ENCODE measurements at places on chromosomes 6 and 20.

DNA sequence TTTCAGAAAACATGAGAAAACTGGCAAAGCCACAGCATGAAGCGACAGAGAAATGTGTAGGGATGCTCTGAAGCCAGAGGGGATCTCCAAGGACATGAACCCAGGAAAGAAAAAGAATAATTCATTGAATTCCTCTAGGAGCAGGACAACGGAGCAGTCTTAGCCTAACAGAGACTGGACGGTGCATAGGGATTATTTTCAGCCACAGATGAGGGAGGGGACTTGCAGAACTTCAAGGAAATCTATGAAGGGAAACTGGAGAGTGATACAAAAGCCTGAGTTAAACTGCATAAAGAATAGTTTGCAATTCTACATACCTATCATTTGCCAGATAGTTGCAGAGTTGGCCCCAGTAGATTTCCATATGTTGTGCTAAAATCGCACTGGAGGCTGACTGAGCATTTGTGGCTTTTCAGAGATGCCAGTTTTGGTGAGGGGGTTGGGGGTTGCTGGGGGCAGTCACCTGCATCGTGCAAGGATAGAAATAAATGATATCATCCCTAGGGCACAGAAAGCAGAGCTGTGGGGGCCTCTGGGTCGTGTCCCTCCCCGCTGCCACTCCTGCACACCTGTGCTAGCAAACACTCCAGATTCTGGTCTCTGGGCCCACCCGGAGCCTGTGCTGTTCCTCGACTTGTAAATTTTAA lies 443.2 kb upstream of the JARID2 start:
- no peak for DNase-seq

GRCh38 chr6:162343936-162344645 lies 383.5 kb downstream of the PRKN start:
- DNase-seq, result no peak

- no peak for DNase-seq
Observed at GRCh38 chr6:142294679-142295078, 7.1 kb upstream of the ADGRG6 start.

DNA sequence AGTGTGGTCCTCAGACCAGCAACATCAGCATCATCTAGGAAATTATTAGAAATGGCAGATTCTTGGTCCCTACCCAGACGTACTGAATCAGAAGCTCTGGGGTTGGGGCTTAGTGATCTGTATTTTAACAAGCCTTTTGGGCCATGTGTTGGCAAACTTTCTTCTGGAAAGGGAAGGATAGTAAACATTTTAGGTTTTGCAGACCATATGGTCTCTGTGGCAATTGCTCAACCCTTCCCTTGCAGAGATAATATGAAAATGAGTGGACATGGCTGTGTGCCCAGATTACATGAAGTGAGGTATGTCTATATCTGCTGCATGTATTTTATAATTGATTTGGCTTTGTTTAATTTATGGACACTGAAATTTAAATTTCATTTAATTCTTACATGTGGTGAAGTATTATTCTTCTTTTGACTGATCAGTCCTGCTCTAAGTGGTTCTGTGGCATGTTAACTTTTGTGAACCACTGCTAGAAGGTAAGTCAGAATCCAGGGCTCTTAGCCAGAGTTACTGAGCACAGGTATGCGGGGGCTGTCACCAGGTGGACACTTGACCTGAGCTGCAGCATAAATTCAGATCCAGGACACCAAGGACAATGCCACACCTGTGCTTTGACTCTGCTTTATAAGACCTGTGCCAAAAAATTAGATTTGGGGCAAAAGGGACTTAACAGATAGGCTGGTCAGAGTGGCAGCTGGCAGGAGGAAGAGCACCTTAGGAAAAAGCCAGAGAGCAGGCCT lies 43.2 kb downstream of the LY86 start:
- DNase-seq, result no peak

DNA sequence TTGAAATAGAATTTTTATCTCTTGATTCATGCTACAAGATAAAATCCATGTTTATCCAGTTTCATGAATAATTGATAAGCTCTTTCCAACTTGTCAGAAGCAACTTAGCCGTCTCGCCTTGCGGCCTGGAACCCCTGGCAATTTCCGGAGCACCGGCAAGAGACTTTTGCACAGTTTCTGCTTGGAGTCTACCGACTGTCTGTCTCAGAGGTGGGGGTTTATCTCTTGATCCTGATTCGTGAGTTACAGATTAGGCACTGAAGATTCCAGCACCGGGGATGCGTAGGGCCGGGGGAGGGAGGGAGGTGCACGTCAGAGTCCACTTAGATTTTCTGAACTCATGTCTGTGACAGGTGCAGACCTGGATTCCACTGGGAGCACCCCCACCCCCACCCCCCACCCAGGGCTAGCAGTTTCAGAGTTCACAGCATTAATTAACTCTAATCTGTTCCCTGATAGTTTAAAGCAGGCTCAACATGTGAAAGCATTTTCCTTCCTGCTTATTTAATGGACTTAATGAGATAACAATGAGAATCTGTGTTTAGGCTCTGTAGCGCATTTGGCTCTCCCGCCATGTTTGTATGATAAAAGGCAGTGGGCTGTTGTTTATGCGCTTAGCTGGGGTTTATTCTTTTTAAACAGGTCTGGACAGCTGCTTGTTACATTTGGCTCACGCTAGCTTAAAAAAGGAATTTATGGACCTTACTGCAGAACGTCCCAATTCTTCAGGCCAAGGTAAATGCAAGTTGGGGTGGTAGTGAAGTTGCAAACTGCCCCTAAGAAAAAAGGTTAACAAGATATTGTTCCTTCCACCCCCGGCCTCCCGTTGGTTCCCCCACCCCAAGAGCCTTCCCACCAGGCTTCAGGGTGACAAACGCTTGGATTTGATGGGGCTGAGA lies 8.1 kb upstream of the APCDD1L start:
- DNase-seq, result no peak

DNA sequence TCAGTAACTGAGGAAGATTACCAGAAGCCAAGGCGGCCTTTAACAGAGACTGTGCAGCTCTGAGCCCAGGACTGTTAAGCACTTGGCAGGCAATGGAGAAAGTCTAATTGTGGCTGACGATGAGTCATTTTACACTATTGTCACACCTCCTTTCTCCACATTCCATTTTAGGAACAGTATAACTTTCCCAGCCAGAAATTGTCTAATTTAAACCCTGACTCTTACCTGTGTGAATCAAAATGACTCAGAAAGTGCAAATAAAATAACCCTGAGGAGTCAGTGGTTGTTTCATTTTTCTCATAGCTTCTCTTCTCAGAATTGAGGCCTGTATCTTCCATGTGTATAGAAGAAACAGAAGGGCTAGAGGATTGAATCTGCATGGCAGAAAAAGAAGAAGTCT lies 40.0 kb upstream of the OPN5 start:
- DNase-seq, result no peak

DNA sequence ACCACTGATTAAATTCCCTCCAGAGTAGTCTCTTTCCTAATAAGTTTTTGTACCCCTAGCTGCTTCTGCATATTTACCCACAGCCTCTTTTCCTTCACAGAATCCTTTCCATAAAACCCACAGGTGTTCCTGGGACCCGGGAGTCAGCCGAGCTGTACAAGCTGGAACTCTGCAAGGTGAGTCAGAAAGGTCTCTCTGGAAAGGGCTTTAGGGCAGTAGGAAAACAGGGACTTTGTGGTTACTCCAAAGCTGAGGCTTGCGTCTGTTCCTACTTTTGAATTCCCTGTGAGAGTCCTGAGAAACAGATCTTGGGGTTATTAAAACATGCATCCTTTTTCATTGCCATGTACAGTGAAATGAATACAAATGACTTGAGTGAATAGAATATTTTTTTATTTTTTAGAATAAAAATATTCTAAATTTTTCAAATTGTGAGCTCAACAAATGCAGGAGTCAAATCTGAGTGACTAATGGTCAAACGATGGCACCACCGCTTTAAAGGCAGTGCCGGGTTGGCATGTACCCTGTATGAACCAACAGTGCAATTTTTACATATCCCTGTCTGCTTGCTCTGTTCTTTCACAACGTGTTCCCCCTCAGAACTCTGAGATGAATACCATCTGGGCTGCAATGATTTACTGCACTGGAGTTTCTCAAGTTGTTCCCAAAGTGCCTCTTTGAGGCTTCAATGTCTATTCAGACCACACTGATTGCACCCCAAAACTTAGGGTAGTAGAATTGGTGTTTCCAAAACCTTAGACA lies 78.4 kb downstream of the GFRAL start:
- no peak for DNase-seq

- DNase-seq, result no peak
Observed at GRCh38 chr20:2037296-2037914, 43.5 kb upstream of the PDYN start.

- no peak for DNase-seq
Observed at GRCh38 chr20:4880051-4880450, 121.3 kb downstream of the SLC23A2 start.

GRCh38 chr6:7121700-7122241 lies 14.0 kb downstream of the RREB1 start:
- DNase-seq, result no peak

DNA sequence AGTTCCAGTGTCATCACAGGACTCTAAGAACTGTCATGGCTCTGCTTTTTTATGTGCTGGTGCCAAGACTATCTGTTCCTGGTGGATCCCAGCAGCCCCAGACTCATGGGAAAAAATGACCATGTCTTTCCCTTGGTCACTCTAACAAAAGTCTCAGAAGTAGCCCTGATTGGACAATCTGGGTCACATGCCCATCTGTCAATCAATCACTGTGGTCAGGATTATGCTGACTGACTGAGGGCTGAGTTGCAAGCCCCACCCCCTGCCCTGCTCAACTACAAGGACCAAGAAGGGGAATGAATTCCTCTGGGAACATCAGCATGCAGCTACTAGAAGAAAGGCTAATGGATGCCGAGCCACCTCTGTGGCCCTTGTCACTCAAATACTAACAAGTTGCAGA lies 91.6 kb downstream of the EDN3 start:
- DNase-seq, result no peak

DNA sequence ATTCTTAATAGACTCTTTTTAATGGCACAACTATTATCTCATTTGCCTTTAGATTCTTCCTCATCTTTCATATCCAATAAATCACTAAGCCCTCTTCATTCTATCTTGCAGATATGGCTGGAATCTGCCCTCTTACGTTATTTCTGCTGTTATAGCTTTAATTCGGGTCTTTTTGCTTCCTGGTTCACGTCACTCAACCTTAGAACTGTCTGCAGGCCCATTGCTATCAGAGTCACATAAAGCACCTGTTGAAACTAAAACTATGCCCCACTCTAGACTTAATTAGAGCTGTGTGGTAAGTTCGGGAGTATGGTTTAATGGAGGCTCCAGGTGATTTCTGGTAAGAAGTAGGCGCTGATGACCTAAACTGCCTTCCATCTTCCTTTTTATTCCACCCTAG lies 988 bp downstream of the QRSL1 start:
- no peak for DNase-seq

GRCh38 chr6:2973676-2974075 lies 2.3 kb upstream of the SERPINB6 start:
- DNase-seq, result no peak

DNA sequence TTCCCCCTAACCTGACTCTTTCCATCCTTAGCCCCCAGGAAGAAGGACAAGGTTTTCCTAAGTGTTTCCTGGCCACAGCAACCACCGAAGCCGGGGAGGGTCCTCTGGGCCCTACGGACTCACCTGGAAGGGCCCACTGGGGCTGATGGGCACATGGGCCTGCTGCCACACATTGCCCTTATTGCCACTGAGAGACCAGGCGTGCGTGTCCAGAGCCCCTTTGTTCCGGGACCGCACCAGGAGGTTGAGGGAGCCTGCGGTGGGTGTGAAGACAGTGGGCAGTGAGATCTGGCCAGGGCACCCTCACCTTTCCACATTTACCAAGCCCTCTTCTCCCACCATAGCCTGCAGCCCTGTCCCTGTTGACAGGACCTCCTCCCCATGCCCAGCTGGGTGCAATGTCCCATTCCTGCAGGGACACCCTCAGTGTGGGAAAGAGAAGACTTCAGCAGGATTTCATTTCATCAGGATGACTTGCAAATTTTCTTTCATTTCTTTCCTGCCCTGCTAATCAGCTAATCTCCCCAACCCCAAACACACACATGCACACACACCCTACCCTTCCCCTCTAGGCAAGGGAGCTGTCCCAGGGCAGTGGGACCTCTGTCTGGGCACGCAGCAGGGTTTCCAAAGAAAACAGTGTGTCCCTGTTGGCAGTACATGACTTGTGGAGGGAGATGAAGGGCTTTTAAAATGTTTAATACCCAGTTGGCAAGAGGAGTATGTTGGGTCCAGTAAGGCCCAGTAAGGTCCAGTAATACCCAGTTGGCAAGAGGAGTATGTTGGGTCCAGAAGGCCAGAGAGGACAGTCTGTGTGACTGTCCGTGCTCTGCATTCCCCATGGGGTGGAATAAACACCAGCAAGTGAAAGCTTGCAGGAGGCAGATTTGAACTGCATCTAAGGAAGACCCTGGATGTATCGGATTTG lies 59.0 kb downstream of the MDGA1 start:
- DNase-seq, result no peak

GRCh38 chr20:24523661-24524060 lies 54.2 kb downstream of the SYNDIG1 start:
- DNase-seq, result no peak

- no peak for DNase-seq
Observed at GRCh38 chr6:94227741-94228140, 808.4 kb upstream of the EPHA7 start.

- no peak for DNase-seq
Observed at GRCh38 chr6:36095497-36096391, 34.6 kb upstream of the MAPK13 start.

DNA sequence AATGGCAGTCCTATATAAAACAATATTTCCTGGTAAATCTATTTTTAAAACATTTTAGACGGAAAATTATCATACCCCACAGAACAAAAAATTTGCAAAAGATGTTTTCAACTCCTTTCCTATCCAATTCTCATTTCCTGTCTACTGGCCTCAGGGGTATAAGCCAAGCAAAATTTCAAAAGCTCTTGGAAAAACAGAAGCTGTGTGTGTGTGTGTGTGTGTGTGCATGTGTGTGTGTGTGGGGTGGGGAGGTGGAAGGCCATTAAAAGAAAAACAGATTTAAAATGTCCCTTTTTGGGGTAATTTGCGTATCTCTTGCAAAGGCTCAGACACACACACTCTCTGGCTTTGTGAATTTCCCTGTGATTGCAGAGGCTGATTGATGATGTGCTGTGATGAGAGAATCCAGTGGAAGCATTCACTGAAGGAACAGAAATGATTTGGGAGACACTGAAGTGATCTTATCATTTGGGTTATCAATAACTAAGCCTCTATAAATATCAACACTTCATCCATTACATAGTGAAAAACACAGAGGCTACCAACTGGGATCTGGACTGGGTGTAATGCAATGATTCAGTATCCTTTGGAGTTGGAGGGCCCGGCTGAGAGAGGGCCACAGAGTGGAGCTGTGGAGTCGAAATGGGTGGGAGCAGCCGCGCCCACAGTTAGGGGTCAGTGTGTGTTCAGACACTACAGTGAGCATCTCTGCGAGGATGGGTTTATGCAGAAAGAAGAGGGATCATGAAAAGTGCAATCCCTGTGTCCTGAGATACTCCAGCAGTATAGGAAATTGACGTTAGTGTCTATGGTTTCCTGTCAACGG lies 106.8 kb upstream of the PREP start:
- no peak for DNase-seq

- no peak for DNase-seq
Observed at GRCh38 chr6:29236060-29236459, 65.4 kb downstream of the OR2J2 start.

GRCh38 chr6:141809901-141810300 lies 322.8 kb upstream of the GJE1 start:
- no peak for DNase-seq

Data from AG04450 (cell line).